Liver (tissue), 10 donors: ENCODE measurements at places on chromosomes 3 and 15. TPM values are rescaled to one million over a fixed set of nuclear protein-coding genes. Genes with fewer than 3 reads are reported as not detected.

GRCh38 chr3:58144478-58145325 is 66.1 kb downstream of the DNASE1L3 start:
- no peak for DNase-seq

DNA sequence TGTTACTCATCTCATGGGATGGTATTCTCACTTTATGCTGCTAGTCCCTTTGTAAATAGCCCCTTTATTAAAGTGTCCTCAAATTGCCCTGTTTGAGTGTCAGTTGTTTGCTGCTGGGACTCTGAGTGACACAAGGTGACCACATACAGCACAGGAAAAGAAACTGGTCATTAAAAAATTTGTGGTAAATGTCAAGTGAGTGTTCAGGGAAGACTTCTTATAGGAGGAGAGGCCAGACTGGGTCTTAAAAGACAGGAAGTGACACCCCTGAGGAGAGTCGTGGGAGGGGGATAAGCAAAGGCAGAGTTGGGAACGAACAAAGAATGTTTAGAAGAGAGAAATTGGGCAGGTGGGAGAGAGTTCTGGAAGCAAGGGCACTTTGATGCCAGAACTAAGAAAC is 35.2 kb downstream of the CCR3 start:
- no peak for DNase-seq

GRCh38 chr15:57509126-57509525 is 82.6 kb upstream of the MYZAP start:
- no peak for DNase-seq

DNA sequence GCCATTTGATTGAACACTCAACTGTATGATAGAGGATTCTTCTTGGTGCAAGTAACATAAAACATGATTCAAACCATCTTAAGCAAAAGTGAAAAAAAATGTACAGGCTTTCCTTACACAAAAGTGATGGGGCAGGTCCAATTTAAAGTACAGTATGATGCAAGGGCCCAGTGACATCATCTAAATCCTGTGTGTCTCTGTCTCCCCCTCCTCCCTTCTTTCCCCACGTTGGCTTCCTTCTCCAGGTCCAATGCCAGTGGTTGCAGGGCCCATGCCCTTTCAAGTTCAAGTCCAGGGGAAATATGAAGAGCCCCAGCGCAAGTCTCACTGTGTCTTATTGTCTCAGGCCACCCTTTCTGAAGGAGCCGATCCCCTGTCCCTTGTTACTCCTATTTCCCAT is 332.3 kb downstream of the SHQ1 start:
- DNase-seq: no peak

GRCh38 chr15:63908991-63909390 is 75.2 kb upstream of the HERC1 start:
- DNase-seq: no peak

Gene CD47
- 23.4 TPM for polyA plus RNA-seq

DNA sequence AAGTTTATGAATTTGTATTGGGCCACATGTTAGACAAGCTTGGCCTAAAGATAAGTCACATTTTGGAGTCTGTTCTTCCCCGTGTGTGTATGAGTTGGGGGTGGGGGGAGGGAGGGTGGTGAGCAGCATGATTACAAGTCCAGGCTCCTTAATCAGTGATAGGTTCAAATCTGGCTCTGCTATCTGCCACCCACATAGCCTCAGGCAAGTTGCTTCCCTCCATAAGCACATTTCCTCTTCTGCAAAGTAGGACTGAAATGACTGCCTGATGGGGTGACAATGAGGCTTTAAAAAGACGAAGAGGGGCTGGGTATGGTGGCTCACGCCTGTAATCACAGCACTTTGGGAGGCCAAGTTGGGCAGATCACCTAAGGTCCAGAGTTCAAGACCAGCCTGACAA is 1.1 kb upstream of the SPATA12 start:
- DNase-seq: no peak

- DNase-seq: no peak
Measured at GRCh38 chr15:68794863-68795262, 25.8 kb downstream of the ANP32A start.

GRCh38 chr3:58835086-58835485 is 168.5 kb upstream of the FAM3D start:
- no peak for DNase-seq

DNA sequence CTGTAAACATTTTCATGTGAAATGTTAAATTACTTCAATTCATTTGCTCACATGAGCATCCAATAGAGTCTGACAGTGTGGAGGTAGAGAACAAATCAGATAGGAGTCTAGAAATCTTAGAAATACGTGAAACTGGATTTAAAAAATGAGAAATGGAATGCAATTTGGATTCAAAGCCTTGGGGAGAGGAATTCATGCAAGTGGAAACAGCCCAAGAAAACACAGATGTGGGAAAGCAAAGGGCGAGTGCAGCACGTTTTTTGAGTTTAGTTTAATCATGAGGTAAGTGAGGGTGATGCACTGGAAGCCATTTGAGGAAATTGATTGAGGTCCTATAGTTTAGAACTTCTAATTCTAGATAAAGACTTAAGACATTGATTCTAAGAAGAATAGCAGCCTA is 434.7 kb downstream of the C3orf38 start:
- no peak for DNase-seq

Gene RARB
- 2.2 TPM for polyA plus RNA-seq

- no peak for DNase-seq
Measured at GRCh38 chr3:179681492-179682263, 28.8 kb downstream of the USP13 start.

Gene HTR3C
- polyA plus RNA-seq: not detected

Gene ZPLD1
- polyA plus RNA-seq: 0.03 TPM

DNA sequence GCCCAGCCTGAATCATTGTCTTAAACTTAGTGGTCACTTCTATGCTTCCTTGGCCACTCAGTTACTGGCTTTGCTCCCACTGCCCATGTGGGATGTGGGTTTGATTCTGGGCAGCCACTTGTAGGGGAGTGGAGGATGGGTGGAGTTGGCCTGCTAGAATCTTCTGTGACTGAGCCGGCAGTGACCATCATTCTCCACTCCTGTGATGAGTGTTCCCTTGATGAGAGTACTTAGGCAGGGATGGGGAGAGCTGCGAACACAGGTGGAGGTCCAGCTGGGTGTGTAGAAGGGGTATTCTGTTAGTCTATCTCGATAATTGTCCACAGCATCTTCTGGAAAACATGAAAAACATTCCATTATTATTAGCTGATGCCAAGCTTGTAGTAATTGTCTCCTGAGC is 8.0 kb downstream of the TM6SF1 start:
- no peak for DNase-seq

- DNase-seq: no peak
Measured at GRCh38 chr3:159487304-159487703, 501.3 kb upstream of the IL12A start.

Gene BLOC1S6
- polyA plus RNA-seq: 13.3 TPM

DNA sequence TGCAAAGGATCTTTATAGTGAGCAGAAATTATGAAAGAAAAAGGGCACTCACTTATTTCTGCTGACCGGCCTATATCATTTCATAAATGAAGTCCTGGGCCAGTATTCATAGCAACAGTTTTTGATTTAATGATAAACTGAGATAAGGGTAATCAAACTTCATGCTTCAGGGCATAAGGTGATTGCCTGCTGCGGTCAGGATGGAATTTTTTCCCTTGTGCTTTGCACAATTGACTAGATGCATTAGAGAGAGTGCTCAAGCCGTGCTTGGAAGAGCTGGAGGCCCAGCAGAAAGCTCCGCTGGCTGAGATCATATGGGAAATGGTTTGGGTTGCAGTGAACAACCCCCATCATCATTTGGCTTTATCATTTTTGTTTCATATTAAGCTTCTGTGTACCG is 10.4 kb downstream of the SEMA6D start:
- no peak for DNase-seq

DNA sequence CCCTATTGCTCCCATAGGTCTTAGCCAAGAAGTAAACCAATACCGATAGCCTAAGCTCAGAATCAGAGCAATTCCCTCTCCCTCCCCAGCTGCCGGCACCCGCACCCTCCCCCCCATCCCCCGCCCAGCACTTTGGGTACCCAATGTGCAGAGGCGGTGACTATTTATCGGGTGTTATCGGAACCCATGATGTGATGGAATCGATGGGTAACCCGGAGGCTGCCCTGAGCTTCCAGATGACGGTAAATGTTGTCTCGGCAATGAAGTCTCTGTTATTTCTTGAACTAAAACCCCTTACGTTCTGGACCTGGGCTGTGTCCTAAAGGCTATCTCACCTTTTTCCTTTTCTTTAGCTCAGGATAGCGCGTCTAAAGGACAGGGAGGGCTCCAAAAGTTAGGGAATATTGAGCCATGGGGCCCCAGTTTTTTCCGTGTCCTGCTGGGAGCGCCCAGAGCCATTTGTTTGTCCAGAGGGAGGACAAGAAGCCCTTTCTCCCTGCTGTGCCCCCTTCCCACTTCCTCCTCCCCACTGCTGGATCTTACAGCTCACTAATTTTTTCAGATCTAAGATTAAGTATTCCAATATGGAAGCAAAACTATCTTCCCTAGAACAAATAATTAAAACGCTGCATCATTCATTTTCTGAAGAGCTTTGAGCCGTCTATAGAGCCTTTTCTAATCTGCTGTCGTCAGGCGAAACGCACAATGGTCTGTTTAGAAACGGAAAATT is 1.5 kb downstream of the SLITRK3 start:
- DNase-seq: no peak

DNA sequence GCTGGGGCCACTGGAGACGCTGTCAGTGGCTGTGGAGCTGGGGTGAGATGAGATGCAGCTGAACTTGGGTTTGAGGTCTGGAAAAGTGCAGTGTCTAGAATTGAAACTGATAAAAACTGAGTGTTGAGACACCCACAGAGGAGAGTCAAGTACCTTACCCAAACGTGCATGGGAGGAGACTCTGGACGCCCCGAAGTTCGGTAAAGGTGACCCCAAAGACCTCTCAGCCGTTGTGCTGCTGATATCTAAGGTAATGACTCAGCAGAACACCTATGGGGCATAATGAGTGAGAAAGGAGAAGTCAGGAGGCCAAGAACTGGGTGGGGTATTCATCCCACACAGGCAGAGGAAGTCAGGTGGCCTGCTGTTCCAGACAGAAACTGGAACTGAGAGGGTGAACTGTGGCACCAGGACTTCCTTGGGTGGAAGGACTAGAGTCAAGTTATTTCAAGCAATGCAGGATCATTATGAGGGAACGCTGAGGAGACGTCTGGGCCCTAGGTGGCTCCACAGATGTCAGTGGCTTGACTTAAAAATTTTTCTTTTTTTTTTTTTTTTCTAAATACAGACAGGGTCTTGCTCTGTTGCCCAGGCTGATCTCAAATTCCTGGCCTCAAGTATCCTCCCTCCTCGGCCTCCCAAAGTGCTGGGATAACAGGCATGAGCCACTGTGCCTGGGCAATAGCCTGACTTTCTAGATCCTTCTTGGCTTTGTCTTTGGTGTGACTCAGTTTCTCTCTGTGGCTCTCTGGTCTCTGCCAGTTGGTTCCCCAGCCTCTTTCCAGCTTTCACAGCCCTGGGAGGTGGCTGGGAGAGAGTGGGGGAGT is 67.6 kb upstream of the GCNT3 start:
- DNase-seq: no peak

DNA sequence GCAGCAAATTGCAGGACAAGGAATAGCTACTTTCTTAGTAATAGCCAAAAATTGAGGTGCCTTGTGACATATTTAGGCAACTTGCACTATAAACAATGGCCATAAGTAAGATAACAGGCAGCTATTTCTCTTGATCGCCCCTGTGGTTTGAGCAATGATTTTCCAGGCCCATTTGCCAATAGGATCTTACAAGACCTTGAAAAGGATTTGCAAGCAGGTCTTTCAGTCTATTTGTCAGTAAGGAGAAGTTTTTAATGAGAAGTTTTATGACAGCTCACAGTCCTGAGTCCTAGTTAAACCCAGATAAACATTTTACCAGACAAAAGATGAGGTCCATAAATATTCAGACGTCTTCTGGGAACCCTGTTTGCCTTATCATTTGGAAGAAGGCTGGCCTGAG is 645.5 kb downstream of the RBMS3 start:
- no peak for DNase-seq

DNA sequence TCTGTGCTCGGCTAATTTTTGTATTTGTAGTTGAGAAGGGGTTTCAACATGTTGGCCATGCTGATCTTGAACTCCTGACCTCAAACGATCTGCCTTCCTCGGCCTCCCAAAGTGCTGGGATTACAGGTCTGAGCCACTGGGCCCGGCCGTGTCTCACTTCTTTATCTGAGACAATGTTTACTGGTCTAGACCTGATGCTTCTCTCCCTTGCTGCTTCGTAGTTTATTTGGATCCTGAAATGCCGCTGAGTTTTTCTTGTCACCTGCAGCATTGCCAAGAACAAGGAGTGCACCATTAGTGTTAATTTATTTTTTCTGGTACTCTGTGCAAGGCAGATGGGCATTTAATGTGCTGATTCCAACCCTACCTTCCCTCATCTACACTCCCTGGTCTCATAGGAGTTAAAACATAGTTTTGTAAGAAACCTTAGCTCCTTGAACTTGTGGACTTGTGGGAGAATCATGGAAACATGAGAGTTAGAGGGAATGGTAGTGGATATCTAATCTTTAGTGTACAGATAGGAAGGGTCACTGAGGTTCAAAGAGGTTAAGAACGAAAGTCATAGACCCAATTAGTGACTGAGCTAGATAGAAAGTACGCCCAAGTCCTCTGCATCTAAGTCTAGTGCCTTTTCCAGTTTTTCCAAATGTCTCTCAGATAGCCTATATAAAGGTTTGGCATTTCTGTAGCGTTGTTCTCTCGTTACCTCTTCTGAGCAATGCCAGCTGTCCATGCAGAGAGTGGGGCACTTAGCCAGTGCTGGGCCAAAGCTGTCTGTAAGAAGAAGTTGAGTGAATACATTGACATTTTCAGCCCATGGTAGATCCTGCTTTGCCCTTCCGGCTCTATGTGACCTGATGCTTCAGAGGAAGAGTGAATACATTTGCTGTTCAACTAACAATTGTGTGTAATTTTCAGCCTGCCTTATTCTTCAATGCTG is 244.1 kb downstream of the LPP start:
- DNase-seq: no peak

Gene NDN
- polyA plus RNA-seq: 4.1 TPM

DNA sequence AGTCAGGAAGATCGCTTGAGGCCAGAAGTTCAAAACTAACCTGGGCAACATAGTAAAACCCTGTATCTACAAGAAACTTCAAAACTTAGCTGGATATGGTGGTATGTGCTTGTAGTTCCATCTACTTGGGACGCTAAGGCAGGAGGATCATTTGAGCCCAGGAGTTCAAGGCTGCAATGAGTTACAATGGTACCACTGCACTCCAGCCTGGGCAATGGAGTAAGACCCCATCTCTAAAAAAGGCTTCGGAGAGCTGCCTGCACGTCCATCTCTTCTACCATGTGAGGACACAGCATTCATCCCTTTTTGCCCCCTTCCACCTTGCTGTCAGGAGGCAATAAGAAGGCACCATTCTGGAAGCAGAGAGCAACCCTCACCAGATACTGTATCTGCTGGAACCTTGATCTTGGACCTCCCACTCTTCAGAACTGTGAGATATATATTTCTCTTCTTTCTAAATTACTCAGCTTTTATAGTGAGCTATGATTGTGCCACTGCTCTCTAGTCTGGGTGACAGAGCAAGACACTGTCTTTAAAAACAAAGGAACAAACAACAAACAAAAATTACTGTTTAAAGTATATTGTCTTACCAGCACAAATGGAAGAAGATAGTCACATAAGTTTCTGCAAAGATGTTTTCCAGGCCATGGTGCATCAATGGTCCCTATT is 4.2 kb upstream of the BTLA start:
- DNase-seq: no peak

Gene ARGFX
- polyA plus RNA-seq: not detected

Gene SNTN
- polyA plus RNA-seq: not detected

GRCh38 chr3:32303399-32303747 is 64.9 kb downstream of the CMTM8 start:
- DNase-seq: no peak

Gene DAZL
- not detected for polyA plus RNA-seq

GRCh38 chr3:4060064-4060463 is 243.1 kb upstream of the SETMAR start:
- no peak for DNase-seq
